ENCODE measurements at places on chromosomes 5 and 9.

DNA sequence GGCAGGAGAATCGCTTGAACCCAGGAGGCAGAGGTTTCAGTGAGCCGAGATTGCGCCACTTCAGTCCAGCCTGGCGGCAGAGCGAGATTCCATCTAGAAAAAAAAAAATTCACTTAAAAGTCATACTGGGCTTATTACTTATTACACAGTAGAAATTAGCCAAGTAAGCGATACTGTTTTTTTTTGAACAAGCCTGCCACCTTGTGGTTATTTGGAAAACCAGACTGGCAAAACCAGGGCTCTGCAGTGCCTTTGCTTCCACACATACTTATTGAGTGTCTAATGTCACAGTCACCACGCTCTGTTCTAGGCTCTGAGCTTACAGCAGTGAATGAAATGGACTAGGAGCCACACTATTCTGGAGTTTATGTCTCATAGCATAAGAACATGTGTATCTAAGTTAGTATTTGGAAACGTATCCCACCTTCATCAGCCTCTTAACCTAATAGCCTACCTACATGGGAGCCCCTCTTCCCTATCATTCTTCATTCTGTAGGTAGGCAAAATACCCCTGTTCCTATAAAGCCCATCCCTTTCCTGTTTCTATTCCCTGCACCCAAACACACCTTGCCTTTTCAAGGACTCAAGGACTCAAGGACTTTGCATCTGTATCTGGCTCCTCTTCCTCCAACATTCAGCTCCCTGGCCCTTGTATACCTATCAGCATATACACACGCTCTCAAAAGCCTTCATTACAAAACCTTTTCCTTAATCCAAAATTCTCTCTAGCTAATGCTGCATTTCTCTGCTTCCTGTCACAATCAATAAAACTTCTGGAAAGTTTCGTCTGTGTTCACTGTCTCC lies 13.9 kb upstream of the BASP1 start:
- no peak for DNase-seq

DNA sequence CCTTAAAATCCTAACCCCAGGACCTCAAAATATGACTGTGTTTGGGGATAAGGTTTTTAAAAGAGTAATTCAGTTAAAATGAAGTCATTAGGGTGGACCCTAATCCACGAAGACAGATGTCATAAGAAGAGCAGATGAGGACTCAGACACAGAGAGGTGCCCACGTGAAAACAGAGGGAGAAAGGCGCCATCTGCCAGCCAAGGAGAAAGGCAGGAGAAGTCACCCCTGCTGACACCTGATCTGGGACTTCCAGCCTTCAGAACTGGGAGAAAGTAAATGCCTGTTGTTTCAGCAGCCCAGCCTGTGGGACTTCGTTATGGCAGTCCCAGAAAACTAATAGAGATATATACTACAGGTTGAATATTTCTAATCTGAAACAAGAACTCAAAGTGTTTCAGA lies 67.4 kb downstream of the ROR2 start:
- DNase-seq, result no peak

DNA sequence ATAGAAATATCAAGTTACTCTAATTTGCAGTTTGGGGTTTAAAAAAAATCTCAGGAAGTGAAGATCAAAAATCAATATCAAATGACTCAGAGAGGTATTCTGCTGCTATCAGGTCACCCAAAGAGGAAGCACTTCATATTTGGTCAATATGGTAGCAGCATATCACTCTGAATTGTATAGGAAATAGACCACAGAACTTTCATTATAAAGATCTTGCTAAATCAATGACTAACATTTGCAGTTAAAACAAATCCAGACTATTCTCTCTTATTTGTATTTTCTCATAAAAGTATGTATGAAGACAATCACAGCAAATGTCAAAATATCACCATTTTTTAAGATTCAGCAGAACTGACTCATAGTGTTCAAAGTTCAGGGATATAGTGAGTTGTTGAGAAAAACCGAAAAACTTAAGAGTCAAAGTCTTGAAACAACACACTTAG lies 105.8 kb upstream of the PCSK1 start:
- DNase-seq, result no peak

DNA sequence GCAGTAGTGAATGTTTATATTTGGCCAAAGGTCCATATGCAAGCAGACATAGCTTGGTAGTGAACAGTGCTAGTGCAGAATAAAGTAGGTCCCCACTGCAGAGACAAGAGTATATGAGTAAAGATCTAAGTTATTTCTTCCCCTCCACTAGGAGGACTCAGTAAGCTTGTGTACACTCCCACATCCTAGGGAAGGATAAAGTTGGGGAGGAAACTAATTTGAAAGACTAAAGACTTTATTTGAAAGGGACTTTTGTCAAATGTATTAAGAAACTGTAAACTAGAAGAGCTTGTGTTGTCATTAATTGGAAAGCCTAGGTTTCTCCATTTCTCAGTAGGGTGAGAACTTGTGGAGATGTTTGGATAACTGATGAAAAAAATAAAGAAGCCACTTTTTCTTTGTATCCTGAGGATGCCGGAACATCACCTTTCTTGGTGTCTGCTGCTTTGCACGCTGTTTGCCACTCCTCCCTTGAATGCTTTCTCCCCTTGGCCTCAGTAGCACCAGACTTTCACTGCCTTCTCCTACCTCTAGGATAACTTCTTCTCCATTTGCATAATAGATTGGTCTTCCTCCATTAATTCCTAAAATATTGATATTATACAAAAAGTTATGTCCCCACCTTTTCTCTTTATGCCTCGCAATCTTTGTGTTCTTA lies 329.0 kb downstream of the PARP8 start:
- DNase-seq, result no peak

DNA sequence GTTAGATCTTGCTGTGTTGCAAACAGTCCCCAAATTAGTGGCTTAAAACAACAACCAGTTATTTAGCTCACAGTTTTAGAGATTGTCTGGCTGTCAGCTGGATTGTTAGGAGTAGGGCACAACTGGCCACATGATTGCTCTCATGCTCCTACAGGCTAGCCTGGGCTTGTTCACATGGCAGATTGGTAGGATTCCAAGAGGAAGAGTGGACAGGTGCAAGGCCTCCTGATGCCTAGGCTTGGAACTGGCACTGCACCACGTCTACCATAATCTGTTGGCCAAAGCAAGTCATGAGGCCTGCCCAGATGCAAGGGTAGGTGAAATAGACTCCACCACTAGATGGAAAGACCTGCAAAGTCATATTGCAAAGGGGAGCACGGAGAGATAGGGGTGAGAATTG lies 76.4 kb downstream of the ACER2 start:
- DNase-seq, result no peak

DNA sequence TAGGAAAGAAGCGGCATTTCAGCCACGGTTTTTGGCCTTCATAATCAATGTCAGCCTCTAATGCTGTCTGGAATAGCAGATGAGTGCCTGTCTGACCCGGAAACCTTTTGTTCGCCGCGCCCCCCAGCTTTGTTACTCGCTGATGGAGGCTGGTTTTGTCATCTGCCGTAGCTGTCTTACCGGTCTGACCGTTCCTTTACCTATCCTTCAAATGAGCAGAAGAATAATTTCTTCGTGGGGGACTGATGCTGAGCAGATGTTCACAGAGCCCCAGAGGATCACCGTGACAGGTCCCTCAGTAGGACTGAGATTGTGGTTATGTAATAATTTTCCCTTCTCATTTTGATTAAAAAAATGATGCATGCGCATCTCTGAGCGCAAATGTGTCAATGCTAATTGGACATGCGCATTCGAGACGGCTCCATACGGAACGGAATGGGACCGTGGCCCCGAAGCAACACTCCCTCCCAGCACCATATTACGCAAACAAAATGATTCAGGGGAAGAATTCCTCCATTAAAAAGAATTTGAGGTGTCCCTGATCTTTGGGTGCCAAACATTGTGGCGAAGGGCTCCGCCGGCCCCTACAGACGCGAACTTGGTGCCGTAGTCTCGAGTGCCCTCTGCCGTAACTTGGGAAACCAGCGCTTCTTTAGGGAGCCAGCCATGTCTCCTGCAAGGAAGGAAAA lies 27.6 kb downstream of the TLX3 start:
- DNase-seq, result peak; percentile 28

GRCh38 chr9:126497660-126498275 lies 116.0 kb upstream of the LMX1B start:
- DNase-seq, result no peak

DNA sequence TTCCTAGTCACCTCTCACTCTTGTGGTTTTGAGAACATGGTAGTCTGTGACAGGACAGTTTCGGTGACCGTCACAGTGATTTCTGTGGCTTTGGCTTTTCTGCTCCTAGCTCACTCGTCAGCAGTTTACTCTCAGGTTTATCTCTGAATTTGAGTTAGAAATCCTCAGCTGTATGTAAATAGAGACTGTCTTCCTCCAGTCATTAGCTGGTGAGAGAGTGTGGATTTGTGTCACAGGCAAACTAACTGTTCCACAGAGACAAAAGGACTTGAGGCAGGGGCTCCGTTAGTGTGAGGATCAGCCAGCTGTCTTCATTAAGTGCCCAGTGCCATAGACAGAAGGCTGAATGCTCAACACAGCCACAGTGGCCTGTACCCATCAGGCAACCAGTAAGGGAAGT lies 131.4 kb downstream of the CD180 start:
- DNase-seq, result no peak

DNA sequence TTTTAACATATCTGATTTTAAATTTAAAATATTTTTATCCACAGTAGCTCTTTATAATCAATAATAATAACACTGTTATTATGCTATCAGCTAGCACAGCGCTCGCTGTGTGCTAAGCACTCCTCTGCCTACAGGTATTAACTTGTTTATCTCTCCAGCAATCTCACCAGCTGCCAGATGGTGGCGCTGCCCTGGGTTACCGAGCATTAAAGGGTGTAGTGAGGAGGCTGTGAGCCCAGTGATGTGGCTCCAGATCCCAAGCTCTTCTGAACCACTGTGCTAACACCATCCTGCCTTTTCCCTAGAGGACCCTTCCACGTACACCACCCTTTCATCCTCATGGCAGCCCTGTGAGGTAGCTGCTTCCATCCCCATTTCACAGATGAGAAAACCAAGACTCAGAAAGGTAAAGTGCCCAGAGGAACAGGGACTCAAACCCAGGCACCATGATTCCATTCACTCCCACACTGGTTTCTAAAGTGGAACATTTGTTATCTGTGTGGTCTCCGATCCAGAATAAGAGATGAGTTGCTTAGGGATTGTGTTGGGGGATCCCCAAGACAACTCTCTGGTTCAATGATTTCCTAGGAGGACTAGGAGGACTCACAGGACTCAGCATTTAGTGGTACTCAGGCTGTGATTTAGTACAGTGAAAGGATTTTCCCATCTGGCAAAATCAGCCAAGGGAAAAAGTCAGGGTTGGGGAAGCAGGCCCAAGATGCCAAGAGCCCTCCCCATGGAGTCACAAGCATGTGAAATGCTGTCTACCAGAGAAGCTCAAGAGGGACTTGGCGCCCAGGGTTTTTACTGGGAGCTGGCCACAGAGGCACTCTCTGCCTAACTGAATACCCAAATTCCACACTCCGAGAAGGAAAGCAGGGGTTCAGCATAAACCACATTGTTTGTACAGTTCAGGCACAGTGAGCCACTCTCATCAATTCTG lies 7.0 kb downstream of the IGFBPL1 start:
- DNase-seq, result no peak

GRCh38 chr5:170296935-170297588 lies 515 bp downstream of the LCP2 start:
- DNase-seq, result no peak

DNA sequence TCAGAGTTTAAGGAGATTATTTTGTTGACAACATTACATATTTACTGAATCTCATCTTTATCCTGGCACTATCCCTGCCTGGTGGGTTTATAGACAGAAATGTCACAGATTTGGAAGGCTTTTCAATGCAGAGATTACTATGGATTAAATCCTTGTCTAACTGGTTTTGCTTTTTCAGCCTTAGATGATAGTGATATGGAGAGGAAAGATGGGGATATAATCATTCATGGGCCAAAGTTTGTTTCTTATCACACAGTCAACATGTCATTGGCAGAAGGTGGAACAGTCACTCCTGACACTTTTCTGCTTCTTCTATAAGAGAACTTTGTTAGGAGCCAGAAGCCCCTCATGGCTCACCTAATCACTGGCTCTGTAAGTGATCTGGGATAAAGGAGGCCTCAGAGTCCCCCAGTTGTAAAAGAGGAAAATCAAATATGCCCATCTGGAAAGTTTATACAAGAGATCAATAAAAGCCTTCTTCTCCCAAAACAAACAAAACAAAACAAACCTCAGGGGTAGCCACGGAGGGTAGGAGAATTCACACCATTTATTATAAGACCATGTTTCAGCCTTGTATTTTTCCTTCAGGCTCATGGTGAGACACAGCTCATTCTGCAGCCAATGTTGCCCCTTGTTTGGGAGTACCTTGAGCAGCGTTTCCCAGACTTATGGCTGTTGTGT lies 101.2 kb downstream of the PCSK1 start:
- no peak for DNase-seq

DNA sequence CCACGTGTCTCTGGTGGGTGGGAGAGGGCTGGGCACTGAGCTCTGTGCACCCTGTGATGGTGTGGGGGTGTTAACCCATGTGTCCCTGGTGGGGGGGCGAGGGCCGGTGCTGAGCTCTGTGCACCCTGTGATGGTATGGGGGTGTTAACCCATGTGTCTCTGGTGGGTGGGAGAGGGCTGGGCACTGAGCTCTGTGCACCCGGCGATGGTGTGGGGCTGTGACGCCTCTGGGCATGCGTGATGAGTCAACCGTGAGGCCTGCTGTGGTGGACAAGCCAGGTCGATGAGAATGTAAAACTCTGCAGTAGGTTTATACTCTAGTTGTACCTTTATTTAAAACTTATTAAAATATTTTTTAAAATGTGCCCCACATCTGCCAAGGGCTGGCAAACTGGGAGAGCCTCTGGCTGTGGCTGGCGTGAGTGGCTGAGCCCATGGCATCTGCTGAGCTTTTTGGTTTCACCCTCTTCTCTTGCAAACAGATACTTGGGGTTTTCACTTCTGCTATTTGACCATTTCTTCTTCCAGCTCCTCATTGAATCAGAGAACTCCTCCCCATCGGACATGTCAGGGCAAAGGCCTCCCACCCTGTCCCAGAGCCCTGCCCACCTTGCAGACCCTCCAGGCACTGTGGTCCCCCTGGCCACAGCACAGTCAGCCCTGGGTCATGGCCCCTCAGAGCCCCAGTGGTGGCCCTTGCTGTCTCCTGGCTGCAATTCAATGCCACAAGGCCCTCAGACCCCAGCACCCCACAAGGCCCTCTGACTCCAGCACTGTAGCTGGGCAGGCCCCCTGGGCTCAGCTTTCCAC lies 18.5 kb upstream of the EXOC3 start:
- no peak for DNase-seq

GRCh38 chr5:5716665-5717064 lies 294.2 kb downstream of the ICE1 start:
- DNase-seq, result no peak

DNA sequence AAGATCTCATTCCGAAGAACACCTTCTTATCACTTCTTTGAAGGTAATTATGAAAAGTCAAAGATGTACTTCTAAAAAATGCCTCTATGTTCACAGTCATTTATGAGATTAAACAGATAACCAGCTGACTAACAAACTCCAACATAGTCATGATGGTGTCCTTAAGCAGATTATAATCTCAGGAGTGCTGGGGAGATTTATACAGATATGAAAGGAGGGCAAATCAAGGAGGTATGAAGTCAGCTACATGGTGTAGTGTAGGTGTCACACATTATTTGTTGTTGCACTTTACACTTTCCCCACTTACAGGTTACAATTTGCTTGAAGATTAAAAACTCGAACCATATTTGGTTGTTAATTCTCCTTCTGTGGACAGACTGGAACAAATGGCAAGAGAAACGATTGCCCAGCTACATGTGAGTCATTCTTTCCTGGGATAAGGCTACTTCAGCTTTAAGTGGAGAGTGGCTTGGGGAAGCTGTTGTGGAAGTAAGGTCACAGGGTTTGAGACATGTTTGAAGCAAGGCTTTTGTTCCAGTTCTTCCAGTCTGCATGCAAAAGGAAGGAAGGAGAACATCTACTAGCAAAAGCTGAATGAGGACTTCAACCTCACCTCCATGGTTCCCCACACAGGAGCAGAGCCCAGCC lies 320.1 kb downstream of the ADGRV1 start:
- no peak for DNase-seq

Data from anterior cingulate cortex (tissue), 58 donors.